ENCODE measurements at places on chromosomes 16 and 17. TPM values are rescaled to one million over a fixed set of nuclear protein-coding genes. Genes with fewer than 3 reads are reported as not detected.

DNA sequence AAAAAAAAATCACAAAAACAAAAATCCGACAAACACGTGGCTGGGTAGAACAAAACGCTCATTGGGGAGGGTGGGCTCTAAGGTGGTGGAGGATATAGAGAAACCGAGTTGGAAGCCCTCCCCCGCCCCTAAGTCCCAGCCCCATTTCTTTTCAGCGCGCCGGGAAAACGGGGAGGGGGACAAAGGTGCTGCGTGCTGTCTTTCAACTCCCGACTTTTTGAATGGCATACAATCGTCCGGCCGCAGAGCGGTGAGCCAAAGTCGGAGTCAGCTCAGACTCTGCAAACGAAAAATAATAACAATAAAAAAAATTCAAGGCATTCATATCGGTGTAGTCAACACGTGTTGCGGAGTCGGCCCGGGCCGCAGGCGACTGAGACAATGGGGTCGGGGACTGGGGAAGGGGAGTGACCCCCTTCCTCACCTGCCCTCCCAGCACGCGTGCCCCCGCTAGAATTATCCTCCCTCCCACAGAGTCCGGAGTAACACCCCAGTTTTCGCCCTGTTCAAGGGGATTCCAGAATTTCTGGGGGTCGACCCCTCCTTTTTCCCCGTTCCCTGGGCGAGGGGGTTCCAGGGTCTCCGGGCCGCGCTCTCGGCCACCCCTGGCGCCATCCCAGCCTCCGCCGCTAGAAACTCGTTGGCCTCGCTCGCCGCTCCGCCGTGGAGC is 1.7 kb upstream of the IGF2BP1 start:
- no peaks in the 10 kb centered on the region for H3K36me3 ChIP-seq
- H3K27me3 ChIP-seq = peaks cover 89% of the 10 kb centered on the region
- no peak overlapping the region for H3K4me3 ChIP-seq
- H3K4me1 ChIP-seq = peaks cover 36% of the 10 kb centered on the region

- no peaks in the 10 kb centered on the region for H3K4me1 ChIP-seq
- no peak for DNase-seq
- peaks cover 14% of the 10 kb centered on the region for H3K27me3 ChIP-seq
- no peak overlapping the region for H3K27ac ChIP-seq
- H3K36me3 ChIP-seq = no peaks in the 10 kb centered on the region
Measured at GRCh38 chr16:86809458-86809955, 231.2 kb downstream of the FOXL1 start.

DNA sequence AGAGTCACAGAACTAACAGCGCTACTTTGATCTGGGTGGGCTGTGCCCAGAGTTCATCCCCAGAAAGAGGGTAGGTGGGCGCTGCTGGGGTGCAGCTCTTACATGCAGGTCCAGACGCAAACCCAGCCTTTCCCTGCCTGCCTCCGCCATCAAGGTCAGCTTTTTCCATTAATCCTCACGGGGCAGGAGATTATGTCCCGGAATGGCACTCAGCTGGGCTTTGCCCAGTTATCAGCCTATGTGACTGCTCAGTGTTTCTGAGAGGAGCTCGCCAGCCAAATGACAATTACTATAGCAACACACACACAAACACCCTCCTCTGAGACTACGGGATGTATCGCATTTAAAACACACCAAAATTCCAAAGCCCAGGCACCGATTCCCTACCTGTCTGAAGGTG is 20.1 kb downstream of the GLYR1 start:
- H3K27me3 ChIP-seq = no peaks in the 10 kb centered on the region
- no peak overlapping the region for H3K27ac ChIP-seq
- no peaks in the 10 kb centered on the region for H3K4me1 ChIP-seq
- peaks cover 77% of the 10 kb centered on the region for H3K36me3 ChIP-seq

- H3K36me3 ChIP-seq = peaks cover 24% of the 10 kb centered on the region
- peaks cover 53% of the 10 kb centered on the region for H3K4me1 ChIP-seq
- H3K4me3 ChIP-seq = peak overlapping the region; percentile 86
- DNase-seq = peak; percentile 38
Measured at GRCh38 chr17:42288803-42289610, 709 bp downstream of the STAT5A start.

GRCh38 chr16:79269211-79269863 is 331.2 kb downstream of the MAF start:
- peak overlapping the region; percentile 13 for H3K4me3 ChIP-seq
- H3K4me1 ChIP-seq = peaks cover 69% of the 10 kb centered on the region
- peak overlapping the region; percentile 21 for H3K27ac ChIP-seq
- no peaks in the 10 kb centered on the region for H3K27me3 ChIP-seq

GRCh38 chr17:19768046-19768782 is 20.1 kb upstream of the ALDH3A1 start:
- no peaks in the 10 kb centered on the region for H3K36me3 ChIP-seq
- H3K27ac ChIP-seq = no peak overlapping the region
- no peak for DNase-seq
- H3K4me1 ChIP-seq = peaks cover 65% of the 10 kb centered on the region

GRCh38 chr17:55601874-55602364 is 90.7 kb upstream of the SMIM36 start:
- no peaks in the 10 kb centered on the region for H3K4me1 ChIP-seq
- H3K4me3 ChIP-seq = no peak overlapping the region
- no peaks in the 10 kb centered on the region for H3K27me3 ChIP-seq
- H3K27ac ChIP-seq = no peak overlapping the region
- H3K36me3 ChIP-seq = no peaks in the 10 kb centered on the region
- DNase-seq = no peak

DNA sequence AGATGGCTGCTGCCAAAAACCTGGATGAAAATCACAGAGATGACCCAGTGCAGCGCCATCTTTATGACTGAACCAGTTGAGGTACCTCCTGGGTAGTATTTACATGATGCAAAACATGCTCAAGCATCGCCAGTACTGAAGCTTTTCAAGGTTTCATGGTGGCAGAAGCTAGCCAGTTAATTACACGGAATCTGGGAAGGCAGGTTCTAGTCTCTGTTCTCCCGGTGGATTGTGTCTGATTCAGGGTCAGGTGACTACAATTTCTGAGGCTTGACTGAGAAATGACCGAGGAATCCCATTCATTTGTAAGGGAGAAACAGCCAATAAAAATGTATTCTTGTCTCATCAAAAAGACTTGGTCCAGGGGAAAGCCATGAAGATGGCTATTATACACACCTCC is 209.1 kb downstream of the SLC39A11 start:
- DNase-seq = no peak
- H3K36me3 ChIP-seq = no peaks in the 10 kb centered on the region
- no peaks in the 10 kb centered on the region for H3K27me3 ChIP-seq
- no peak overlapping the region for H3K4me3 ChIP-seq

- H3K27ac ChIP-seq = no peak overlapping the region
- H3K4me3 ChIP-seq = no peak overlapping the region
- no peak for DNase-seq
- peaks cover 50% of the 10 kb centered on the region for H3K36me3 ChIP-seq
- no peaks in the 10 kb centered on the region for H3K27me3 ChIP-seq
- H3K4me1 ChIP-seq = no peaks in the 10 kb centered on the region
Measured at GRCh38 chr17:74824961-74825627, 34.6 kb downstream of the GRIN2C start.

- H3K4me1 ChIP-seq = no peaks in the 10 kb centered on the region
- H3K27ac ChIP-seq = no peak overlapping the region
- no peaks in the 10 kb centered on the region for H3K36me3 ChIP-seq
- no peak for DNase-seq
- H3K4me3 ChIP-seq = no peak overlapping the region
Measured at GRCh38 chr16:49513040-49513439, 139.4 kb downstream of the C16orf78 start.

- no peak for DNase-seq
- no peak overlapping the region for H3K27ac ChIP-seq
- peaks cover 6% of the 10 kb centered on the region for H3K4me1 ChIP-seq
- no peaks in the 10 kb centered on the region for H3K36me3 ChIP-seq
- no peak overlapping the region for H3K4me3 ChIP-seq
Measured at GRCh38 chr17:4386406-4386805, 19.9 kb upstream of the UBE2G1 start.

DNA sequence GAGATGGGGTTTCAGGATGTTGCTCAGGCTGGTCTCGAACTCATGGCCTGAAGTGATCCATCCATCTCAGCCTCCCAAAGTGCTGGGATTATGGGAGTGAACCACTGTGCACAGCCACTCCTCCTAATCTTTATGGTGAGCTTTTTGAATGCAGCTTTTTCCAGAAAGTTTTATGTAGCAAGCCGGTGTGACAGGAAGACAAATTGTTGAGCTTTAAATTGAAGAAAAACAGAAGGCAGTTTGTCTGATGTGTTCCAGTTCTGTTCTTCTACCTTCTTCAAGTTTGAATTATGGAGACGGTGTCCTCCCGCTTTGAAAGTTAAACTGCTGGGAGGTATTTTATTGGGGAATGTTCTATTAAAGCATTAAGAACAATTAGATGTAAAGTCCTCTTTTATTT is 177.1 kb downstream of the SNX29 start:
- DNase-seq = no peak
- no peaks in the 10 kb centered on the region for H3K27me3 ChIP-seq
- H3K4me1 ChIP-seq = no peaks in the 10 kb centered on the region
- H3K4me3 ChIP-seq = no peak overlapping the region

DNA sequence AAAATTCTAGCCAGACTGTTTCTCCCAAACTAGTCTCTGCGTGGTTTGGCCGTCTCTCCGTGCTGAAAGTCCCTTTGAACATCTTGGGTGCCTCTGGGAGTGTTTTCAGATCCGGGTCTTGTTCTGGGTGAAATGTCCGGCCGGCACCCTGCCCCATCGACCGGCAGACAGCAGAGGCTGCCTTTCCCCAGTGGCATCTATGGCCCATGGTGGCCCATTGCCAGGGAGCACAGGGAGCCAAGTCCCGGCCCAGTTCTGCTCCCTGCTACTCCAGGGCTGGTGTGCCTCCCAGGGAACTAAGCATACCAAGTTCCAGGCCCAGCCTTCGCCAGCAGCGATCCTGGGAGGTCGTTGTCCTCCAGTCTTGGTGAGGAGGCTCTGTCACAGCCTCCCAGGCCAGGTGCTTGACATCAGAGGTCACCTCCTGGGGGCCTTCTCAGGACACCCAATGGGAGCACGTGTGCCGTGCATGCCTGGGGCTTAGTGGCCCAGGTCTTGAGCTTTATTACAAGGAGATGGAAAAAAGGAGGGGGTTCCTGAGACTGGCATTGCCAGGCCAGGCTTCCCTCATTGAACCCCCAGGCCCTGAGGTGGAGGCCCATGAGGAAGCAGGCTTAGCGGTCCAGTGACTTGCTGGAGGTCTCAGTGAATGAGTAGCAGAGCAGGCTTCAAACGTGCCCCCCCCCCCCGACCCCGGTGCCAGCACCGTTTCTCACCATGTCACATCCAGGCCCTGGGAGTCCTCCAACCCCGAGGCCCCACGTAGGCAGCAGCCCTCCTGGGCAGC is 54.0 kb downstream of the PGS1 start:
- H3K36me3 ChIP-seq = peaks cover 14% of the 10 kb centered on the region
- H3K4me3 ChIP-seq = no peak overlapping the region
- H3K27ac ChIP-seq = no peak overlapping the region
- H3K27me3 ChIP-seq = no peaks in the 10 kb centered on the region

DNA sequence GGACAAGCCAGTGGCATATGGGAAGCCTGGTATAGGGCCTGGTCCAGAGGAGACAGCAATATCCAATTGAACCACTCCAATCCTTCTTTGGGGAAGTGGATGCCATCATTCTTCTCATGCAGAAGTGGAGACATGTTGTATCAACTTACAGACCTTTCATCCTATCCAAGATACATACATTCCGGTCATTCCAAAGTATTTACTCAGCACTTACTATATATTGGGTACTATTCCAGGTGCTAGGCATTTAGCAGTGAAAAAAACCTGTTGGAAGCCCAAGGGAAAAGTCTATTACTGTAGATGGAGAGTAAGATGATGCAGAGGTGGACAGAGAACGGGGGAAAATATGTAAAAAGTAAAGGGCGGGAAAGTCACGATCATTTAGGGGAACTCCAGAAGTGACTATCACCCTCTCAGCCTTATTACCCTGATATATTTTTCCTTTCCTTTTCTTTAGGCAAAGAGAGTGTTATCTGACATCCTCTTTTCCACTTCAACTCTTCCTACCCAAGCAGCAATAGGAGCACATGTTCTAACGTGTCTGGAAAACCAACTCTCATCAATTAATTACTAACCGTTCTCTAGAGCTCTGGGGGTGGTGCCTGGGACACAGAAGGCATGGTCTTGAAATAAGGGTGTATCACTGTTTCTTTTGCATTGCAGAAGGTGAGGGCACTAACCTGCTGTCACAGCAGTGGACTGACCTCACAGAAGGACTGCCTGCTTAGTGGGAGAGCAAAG is 210.1 kb upstream of the MAF start:
- H3K4me1 ChIP-seq = no peaks in the 10 kb centered on the region
- H3K27me3 ChIP-seq = no peaks in the 10 kb centered on the region
- no peaks in the 10 kb centered on the region for H3K36me3 ChIP-seq
- DNase-seq = no peak

DNA sequence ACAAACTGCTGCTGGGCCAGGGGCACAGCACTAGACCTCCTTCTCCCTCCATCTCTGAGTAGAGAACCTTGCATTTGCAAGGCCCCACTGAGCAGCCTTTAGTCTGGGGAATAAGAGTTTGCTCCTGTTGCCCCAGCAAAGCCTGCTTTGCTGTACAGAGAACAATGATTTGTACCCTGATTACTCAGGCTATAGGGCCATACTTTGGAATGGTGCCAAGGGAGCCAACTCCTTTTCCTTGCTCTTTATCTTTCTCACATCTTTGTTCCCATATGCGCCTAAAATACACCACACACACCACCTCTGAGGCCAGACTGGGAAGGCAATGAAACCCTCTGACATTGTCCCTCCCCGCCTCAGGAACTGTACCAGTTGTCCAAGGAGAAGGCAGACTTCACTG is 21.2 kb downstream of the LIG3 start:
- no peak overlapping the region for H3K27ac ChIP-seq
- H3K36me3 ChIP-seq = peaks cover 47% of the 10 kb centered on the region
- peaks cover 8% of the 10 kb centered on the region for H3K4me1 ChIP-seq
- no peak for DNase-seq

GRCh38 chr16:63497408-63497807 is 1461.2 kb upstream of the CDH8 start:
- H3K4me1 ChIP-seq = no peaks in the 10 kb centered on the region
- no peaks in the 10 kb centered on the region for H3K36me3 ChIP-seq
- DNase-seq = no peak
- H3K4me3 ChIP-seq = no peak overlapping the region
- no peaks in the 10 kb centered on the region for H3K27me3 ChIP-seq

Gene DOC2A
- 0.14 TPM for total RNA-seq

Gene SLFN11
- total RNA-seq = 18.5 TPM

Gene TBC1D3K
- not detected for total RNA-seq

Gene TLCD3B
- total RNA-seq = not detected

Gene JPH3
- total RNA-seq = not detected

Gene SPATA32
- total RNA-seq = 0.27 TPM

Gene CES4A
- 16.0 TPM for total RNA-seq

Gene ATP5PD
- 98.5 TPM for total RNA-seq

Gene HOXB5
- not detected for total RNA-seq

Gene SLFN12L
- 24.3 TPM for total RNA-seq

Gene CACNG5
- not detected for total RNA-seq

Gene NPIPB2
- 12.3 TPM for total RNA-seq

Gene KCNJ12
- 0.11 TPM for total RNA-seq

Gene SMIM22
- total RNA-seq = not detected

Gene MEOX1
- total RNA-seq = 0.50 TPM
